Testis (tissue), 5 donors: ENCODE measurements at places on chromosomes 11 and 22. TPM values are rescaled to one million over a fixed set of nuclear protein-coding genes. Genes with fewer than 3 reads are reported as not detected.

SPECC1L gene
- 82.3 TPM for total RNA-seq

OPCML gene
- 0.62 TPM for total RNA-seq

GSTT4 gene
- 7.6 TPM for total RNA-seq

IGLL5 gene
- 0.94 TPM for total RNA-seq

SHISAL1 gene
- 3.0 TPM for total RNA-seq

SDHAF2 gene
- total RNA-seq, result 66.2 TPM

LGR4 gene
- 120 TPM for total RNA-seq

OR2AG2 gene
- 2.8 TPM for total RNA-seq

INPPL1 gene
- 120 TPM for total RNA-seq

CCDC116 gene
- total RNA-seq, result 16.0 TPM

- H3K36me3 ChIP-seq, result no peaks in the 10 kb centered on the region
- H3K4me3 ChIP-seq, result no peak overlapping the region
- H3K27ac ChIP-seq, result no peak overlapping the region
- H3K4me1 ChIP-seq, result peaks cover 50% of the 10 kb centered on the region
- H3K27me3 ChIP-seq, result no peaks in the 10 kb centered on the region
Observed at GRCh38 chr11:3859373-3859881, 4.0 kb downstream of the STIM1 start.

- H3K4me1 ChIP-seq, result no peaks in the 10 kb centered on the region
- H3K36me3 ChIP-seq, result no peaks in the 10 kb centered on the region
- no peaks in the 10 kb centered on the region for H3K27me3 ChIP-seq
- no peak overlapping the region for H3K27ac ChIP-seq
Observed at GRCh38 chr11:2516276-2517015, 71.6 kb downstream of the KCNQ1 start.

DNA sequence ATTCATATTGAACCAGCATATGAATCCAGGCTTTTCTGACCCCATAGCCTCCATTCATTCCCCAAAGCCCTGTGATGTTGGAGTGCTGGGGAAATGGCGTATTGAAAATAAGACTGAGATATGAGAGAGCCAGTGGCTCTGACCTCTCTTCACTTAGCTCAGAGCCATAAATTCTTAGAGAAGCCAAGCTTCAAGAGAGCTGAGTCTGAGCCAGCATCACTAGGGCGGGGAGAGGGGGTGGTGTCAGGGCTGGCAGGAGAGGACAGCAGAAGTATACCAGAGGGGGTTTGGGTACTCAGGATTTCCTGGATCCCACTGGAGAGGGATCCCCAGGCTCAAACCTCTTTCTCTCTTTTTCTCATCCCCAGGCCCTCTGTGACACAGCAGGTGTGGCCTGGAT lies 16.7 kb upstream of the MOGAT2 start:
- no peaks in the 10 kb centered on the region for H3K27me3 ChIP-seq
- no peak overlapping the region for H3K27ac ChIP-seq
- H3K4me3 ChIP-seq, result no peak overlapping the region
- no peaks in the 10 kb centered on the region for H3K4me1 ChIP-seq
- DNase-seq, result no peak
- H3K36me3 ChIP-seq, result no peaks in the 10 kb centered on the region

GRCh38 chr22:47631571-47632102 lies 869.2 kb downstream of the TBC1D22A start:
- H3K4me1 ChIP-seq, result no peaks in the 10 kb centered on the region
- no peak overlapping the region for H3K27ac ChIP-seq
- H3K4me3 ChIP-seq, result peak overlapping the region; percentile 51
- peak; percentile 79 for DNase-seq
- H3K36me3 ChIP-seq, result no peaks in the 10 kb centered on the region

GRCh38 chr22:25540166-25540907 lies 24.1 kb upstream of the GRK3 start:
- H3K4me1 ChIP-seq, result no peaks in the 10 kb centered on the region
- no peak overlapping the region for H3K4me3 ChIP-seq
- no peaks in the 10 kb centered on the region for H3K36me3 ChIP-seq
- H3K27me3 ChIP-seq, result no peaks in the 10 kb centered on the region
- DNase-seq, result no peak

DNA sequence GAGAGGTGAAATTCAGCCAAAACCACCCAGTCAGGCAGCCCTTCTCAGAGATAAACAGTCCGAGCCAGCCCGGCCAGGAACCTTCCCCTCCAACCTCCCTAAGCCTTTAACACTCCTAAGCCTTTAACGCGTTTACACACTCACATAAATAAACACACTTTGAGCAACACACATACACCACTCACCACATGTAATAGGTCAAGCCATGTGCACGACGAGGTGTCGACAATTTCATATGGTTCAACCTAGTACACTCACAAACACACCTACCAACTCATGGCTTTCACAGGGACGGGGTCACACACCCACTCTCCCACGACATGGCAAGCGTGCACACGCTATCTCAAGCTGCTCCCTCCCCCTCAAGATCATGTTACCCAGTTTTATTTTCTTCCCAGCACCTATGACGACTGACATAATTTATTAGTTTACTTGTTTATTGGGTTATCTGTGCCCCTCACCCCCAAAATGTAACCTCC lies 15.5 kb downstream of the SLC43A1 start:
- peaks cover 19% of the 10 kb centered on the region for H3K4me1 ChIP-seq
- peak overlapping the region; percentile 76 for H3K27ac ChIP-seq
- peak overlapping the region; percentile 1 for H3K4me3 ChIP-seq
- no peaks in the 10 kb centered on the region for H3K36me3 ChIP-seq
- DNase-seq, result no peak

DNA sequence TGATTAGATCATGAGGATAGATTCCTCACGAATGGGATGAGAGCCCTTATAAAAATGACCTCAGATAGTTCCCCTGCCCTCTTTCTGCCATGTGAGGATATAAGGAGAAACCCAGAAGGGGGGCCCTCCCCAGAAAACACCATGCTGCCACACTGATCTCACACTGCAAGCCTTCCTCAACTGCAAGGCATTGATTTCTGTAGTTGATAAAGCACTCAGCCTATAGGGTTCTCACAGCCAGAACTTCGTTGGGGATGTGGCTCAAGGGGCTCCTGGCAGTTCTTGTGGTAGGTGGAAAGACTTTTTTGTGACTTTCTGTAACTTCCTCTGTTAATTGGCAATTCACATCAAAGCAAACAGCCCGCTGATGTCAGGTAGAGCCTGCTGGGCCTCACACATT lies 108.9 kb downstream of the CD44 start:
- H3K4me3 ChIP-seq, result no peak overlapping the region
- no peak for DNase-seq
- H3K36me3 ChIP-seq, result no peaks in the 10 kb centered on the region
- H3K27me3 ChIP-seq, result no peaks in the 10 kb centered on the region
- H3K4me1 ChIP-seq, result no peaks in the 10 kb centered on the region
- H3K27ac ChIP-seq, result no peak overlapping the region

DNA sequence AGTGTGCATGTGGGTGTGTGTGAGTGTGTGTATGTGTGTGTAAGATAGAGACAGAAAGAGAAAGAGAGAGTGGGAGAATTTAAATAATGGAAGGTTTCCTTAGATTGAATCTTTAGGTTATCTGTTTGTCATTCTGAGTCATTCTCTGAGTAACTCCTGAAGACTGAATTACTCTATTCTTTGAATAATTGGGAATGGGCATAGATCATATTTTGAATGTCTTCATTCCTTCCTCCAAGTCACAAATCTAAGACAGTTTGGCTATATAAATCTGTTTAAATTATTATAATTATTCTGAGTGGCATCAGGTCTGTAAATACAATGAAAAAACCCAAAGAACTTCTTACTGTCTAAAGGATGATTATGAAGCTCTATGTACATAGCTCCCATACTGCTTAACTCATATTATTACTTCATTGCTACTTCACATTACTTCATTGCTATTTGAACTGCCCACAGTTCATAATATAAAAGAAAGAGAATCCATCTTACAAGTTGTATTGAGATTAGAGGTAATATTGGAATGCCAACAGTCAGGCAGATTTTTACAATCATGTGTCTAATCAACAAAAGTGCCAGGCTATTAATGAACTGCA lies 346.6 kb upstream of the CCDC179 start:
- DNase-seq, result no peak
- no peak overlapping the region for H3K27ac ChIP-seq
- no peaks in the 10 kb centered on the region for H3K36me3 ChIP-seq
- no peaks in the 10 kb centered on the region for H3K4me1 ChIP-seq

DNA sequence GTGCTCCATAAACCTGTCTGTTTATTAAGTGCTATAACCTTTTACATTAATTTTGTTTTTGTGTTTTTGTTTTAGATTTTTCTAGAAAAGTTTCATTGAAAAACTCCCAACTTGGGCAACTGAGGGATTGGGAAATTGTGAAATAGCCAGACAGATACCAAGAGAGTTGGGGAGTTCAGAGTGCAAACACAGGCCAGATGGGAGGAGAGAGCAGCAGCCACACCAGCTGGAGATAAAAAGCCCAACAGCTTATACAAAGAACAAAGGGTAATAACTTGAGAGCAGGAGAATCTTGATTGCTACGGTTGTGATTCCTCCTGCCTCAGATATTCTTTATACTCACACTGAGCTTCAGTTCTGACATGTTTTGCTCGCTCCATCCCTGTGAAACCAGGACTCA lies 1642.2 kb downstream of the LRRC4C start:
- DNase-seq, result peak; percentile 16
- no peaks in the 10 kb centered on the region for H3K4me1 ChIP-seq
- H3K36me3 ChIP-seq, result no peaks in the 10 kb centered on the region
- H3K27me3 ChIP-seq, result no peaks in the 10 kb centered on the region
- no peak overlapping the region for H3K27ac ChIP-seq

GRCh38 chr11:28472904-28473303 lies 364.7 kb downstream of the METTL15 start:
- H3K4me3 ChIP-seq, result no peak overlapping the region
- DNase-seq, result no peak
- no peak overlapping the region for H3K27ac ChIP-seq
- no peaks in the 10 kb centered on the region for H3K36me3 ChIP-seq

DNA sequence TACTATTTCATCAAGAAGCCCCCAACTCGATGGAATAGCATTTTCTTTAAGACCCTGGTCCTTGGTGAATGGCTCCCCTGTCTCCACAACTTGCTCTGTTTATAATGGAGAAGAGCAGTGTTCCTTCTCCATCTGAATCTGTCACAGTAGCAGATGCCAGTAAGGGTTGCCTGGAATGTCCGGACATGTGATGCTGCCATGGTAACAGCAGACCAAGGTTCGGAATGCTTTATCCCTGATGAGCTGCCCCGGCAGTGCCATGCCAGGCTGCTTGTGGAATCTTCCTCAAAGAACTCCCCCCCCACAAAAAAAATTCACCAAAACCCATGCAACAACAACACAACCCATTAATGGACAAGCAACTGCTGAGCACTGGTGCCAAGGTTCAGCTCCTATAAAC lies 72.5 kb downstream of the KCNC1 start:
- no peaks in the 10 kb centered on the region for H3K36me3 ChIP-seq
- H3K4me1 ChIP-seq, result peaks cover 7% of the 10 kb centered on the region
- H3K27ac ChIP-seq, result no peak overlapping the region
- no peak for DNase-seq
- H3K27me3 ChIP-seq, result no peaks in the 10 kb centered on the region
- no peak overlapping the region for H3K4me3 ChIP-seq

GRCh38 chr22:33579448-33580093 lies 340.7 kb downstream of the LARGE1 start:
- peak; percentile 74 for DNase-seq
- no peaks in the 10 kb centered on the region for H3K27me3 ChIP-seq
- H3K36me3 ChIP-seq, result no peaks in the 10 kb centered on the region

DNA sequence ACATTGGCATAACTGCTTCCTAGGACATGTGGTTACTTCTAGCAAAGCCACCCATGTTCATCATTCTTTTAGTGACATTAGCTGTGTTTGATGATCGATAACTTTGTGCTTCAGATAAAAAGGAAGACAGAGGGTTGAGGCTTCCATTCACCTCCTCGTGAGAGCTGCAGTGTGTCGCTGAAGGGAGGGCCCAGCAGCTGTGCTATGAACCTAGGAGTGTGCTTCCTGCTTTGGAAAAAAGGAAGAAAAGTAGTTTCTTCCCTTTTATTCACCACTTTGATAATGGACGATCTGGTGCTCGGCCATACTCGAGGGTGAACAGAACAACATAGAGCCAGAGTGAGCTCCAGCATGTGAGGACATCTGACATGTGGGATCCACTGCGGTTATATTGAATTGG lies 6.1 kb upstream of the RFPL2 start:
- DNase-seq, result no peak
- no peak overlapping the region for H3K27ac ChIP-seq
- no peaks in the 10 kb centered on the region for H3K4me1 ChIP-seq
- no peaks in the 10 kb centered on the region for H3K27me3 ChIP-seq
- no peaks in the 10 kb centered on the region for H3K36me3 ChIP-seq
- no peak overlapping the region for H3K4me3 ChIP-seq

GRCh38 chr11:63179432-63180041 lies 35.5 kb upstream of the SLC22A24 start:
- no peaks in the 10 kb centered on the region for H3K36me3 ChIP-seq
- H3K27ac ChIP-seq, result no peak overlapping the region
- H3K27me3 ChIP-seq, result no peaks in the 10 kb centered on the region
- DNase-seq, result no peak

GRCh38 chr11:67270256-67271204 lies 4.3 kb downstream of the GRK2 start:
- no peaks in the 10 kb centered on the region for H3K27me3 ChIP-seq
- H3K4me1 ChIP-seq, result peaks cover 90% of the 10 kb centered on the region
- H3K4me3 ChIP-seq, result no peak overlapping the region
- DNase-seq, result no peak

DNA sequence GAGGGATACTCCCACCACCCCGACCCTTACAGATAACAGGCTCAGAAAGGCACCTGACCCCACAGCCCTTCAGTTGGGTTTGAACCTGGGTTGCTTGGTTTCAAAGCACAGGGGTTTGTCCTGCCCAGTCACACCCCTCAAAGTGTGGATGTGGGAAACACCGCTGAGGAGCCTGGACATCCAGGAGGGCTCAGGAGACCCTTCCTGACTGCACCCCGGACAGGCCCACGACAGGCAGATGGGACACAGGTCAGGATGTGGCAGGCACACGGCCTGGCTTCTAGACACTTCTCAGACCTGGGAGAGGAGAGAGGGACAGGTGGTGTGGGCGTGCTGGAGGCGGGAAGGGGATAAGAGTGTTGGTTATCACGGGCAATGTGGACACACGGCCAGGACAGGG lies 932.3 kb downstream of the BRD1 start:
- no peak overlapping the region for H3K27ac ChIP-seq
- no peaks in the 10 kb centered on the region for H3K36me3 ChIP-seq
- no peak overlapping the region for H3K4me3 ChIP-seq
- H3K27me3 ChIP-seq, result no peaks in the 10 kb centered on the region

- DNase-seq, result no peak
- no peaks in the 10 kb centered on the region for H3K27me3 ChIP-seq
- H3K4me3 ChIP-seq, result no peak overlapping the region
- H3K4me1 ChIP-seq, result peaks cover 12% of the 10 kb centered on the region
Observed at GRCh38 chr11:127440616-127441015, 440.0 kb upstream of the KIRREL3 start.
